EH (cell line): ENCODE measurements at places on chromosomes 2 and 18.
A peak's percentile ranks its signal among the peaks of the same experiment; 100 is the strongest.

GRCh38 chr2:95298486-95299111 lies 1.5 kb downstream of the KCNIP3 start:
- peak; percentile 18 for DNase-seq

GRCh38 chr2:164535280-164536025 lies 85.8 kb downstream of the GRB14 start:
- DNase-seq, result no peak

- no peak for DNase-seq
Observed at GRCh38 chr2:237092506-237092905, 6.8 kb downstream of the COPS8 start.

DNA sequence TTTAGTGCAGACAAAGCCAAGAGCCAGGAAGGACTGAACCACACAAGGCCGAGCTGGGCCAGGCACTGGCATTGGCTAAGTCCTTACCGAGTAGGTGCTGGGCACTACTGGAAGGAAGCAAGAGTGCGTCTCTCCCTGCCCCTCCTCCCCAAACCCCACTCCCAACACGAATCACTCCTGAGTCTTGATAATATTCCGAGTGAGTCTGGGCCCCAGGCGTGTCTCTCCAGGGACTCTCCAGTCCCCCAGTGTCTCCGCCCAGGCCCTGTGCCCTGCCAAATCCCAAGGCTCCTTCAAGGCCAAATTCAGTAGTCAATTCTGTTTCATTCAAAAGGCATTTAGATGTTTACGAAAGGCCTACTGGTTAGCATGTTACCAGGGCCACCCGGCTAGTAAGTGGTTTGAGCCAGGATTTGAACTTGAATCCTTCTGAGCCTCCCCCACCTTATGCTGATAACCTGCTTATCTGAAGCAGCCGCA lies 82.8 kb downstream of the GLI2 start:
- peak; percentile 96 for DNase-seq

GRCh38 chr2:174331595-174332216 lies 3.0 kb upstream of the SP9 start:
- no peak for DNase-seq

GRCh38 chr18:74155276-74155675 lies 7.0 kb downstream of the TIMM21 start:
- peak; percentile 67 for DNase-seq

DNA sequence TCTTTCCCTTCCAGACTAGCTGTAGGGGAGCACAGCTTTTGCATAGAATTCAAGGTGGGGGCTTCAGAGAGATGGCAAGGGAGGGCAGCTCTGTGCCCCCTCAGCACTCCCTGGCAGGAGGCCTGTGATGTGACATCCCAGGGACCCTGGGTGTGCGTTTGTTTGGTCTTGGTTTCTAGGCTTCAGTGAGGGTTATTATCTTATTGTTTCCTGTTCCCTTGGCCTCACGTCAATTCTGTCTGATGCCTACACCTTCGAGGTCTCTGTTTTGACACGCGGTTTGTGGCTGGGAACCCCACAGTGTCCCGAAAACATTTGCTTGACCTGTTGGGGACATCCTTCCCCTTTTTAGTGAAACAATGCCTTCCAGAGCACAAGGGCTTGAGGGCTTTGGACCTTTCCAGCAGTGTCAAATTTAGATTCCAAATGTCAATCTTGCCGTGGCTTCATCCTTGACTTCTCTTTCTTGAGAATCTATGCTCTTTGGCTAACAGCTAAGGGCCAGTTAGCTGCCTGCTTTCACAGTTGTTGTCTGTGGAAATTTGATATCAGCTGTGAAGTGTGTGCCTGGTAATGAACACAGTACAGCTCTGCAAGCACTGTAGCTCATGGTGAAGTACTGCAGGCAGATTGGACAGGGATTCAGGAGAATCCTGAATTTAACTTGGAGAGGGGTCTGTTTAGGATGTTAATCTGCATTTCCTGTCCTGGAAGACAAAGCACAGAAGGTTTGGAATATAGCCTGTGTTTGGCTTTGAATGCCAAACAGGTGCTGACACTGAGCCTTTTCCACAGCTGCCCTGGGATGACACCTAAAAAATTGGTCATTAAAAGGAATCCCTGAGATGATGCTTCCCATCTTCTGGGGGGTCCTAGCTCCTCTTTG lies 108.2 kb upstream of the CXCR4 start:
- DNase-seq, result no peak
